Aorta (tissue), 5 donors: ENCODE measurements at places on chromosomes 1 and 21. TPM values are rescaled to one million over a fixed set of nuclear protein-coding genes. Genes with fewer than 3 reads are reported as not detected.

DNA sequence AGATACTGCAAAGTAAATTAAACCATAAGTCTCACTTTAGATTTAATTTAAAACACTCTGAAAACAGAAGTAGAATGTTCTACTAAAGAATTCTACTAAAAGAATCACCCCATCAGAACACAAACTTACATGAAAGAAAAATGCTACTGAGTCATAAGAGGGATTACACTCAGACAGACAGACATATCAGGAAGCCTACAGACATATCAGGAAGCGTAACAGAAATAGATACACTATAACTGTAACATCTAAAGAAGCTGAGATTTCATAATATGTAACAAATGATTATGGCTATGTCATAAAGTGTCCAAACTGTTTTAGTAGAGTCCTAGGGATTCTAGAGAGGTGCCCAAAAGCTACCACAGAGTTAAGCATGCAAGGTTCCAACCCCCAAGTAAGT lies 23.9 kb downstream of the FOXJ3 start:
- no peak for DNase-seq

DNA sequence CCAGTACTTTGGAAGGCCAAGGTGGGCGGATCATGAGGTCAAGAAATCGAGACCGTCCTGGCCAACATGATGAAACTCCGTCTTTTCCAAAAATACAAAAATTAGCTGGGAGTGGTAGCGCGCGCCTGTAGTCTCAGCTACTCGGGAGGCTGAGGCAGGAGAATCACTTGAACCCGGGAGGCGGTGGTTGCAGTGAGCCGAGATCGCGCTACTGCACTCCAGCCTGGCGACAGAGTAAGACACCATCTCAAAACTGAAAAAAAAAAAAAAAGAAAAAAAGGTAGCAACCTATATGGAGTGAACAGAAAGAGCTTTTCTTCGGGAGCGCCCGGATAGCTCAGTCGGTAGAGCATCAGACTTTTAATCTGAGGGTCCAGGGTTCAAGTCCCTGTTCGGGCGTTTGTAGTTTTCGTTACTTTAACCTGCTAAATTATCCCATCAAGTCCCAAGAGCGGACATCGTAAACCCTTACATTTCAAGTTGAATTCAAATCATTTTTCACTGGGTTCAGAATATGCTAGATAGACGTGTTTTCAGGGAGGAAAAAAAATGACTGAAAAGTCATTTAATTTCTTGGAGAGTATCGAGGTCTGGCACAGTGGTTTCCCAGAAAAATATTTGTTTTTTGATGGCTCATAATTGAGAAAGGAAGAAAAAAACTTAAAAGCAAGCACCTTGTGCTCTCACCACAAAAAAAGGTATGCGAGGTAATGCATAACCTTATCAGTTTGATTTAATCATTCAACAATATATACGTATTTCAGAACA lies 9.8 kb upstream of the MDM4 start:
- peak; percentile 69 for DNase-seq

DNA sequence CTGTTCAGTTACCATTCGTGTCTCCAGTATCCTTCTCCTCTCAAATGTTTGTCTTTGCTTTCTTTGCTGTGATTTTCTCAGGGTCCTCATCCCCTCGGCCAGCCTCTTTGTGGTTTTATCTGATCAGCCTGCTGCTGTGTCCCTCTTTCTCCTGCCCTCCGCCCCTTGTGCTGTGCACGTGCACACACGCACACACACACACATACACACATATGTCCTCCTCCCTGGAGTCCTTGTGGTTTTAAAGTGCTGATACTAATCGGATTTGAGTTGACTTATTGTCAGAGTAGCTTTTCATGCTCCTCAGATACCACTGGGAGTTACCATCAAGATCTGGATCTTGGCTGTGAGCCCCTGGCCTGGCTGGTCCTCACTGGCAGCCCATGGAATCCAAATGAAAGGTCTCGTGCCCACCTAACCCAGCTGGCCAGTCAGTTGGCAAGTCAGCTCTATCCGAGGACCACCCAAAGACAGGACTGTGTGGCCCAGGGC lies 34.1 kb downstream of the QSOX1 start:
- DNase-seq, result no peak

GRCh38 chr1:181105134-181106021 lies 16.9 kb downstream of the IER5 start:
- peak; percentile 99 for DNase-seq

DNA sequence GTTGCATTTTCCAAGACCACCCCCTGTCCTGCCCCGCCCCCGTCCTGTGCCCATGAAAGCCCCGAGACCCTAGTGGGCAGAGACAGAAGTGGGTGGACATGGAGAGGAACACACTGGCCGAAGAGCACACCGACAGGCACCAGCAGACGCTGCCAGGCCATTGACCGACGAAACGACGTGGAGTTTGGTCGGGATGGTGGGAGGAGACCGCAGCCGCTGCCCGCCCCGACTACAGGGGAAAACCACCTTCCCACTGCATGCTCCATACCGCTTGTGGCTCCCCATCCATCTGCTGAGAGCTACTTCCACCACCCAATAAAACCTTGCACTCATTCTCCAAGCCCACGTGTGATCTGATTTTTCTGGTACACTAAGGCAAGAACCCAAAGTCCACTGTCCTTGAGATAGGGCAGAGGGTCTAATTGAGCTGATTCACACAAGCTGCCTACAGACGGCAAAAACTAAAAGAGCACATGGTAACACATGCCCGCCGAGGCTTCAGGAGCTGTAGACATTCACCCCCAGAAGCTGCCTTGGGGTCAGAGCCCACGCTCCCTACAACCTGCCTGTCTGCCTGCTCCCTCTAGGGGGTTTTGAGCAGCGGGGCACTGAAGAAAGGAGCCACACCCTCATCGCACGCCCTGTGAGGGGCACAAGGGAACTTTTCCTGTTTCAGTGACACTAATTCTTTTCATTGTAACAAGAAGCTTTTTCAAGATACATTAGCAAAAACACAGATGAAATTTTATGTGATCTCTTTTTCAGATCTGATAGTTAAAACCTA lies 81.2 kb upstream of the RAB3GAP2 start:
- DNase-seq, result no peak

DNA sequence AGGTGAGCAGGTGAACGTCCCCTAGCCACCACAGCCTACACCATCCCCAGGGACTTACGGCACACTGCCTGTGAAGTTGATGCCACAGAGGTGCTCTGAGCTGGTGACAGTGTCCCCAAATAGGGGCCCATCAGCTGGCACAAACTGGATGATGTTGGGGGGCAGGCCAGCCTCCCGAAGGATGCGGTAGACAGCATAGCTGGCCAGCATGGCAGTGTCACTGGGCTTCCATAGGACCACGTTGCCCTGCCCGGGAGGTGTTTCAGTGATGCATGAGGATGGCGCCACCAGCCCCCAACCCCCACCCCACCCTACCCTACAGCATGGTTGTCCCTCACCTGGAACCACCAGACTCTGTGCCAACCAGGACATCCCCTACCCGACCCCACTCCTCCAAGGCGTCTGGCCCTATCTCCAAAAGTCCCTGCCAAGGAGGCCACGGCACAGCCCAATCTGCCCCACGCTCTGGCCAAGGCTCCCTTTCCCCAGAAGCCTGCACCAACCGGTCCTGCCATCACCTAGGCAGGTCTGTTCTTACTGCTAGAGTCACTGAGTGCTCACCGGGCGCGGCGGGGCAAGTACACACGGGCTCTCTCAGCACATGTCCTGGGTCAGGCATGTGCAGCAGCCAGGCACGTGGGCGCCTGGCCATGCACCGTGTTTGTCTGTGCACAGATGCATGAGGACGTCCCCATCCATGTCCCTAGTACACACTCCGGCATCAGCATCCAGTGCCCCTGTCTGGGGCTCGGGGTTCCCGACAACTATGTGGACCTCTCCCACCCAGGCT lies 20.5 kb downstream of the ALDH4A1 start:
- no peak for DNase-seq

- no peak for DNase-seq
These were observed 40.2 kb downstream of the EDN2 start for GRCh38 chr1:41444246-41444645.

Gene RNU1-1
- 7,231 TPM for total RNA-seq

Gene IL19
- total RNA-seq, result not detected

Gene KCNE2
- 1.7 TPM for total RNA-seq

Gene LCE6A
- total RNA-seq, result not detected
